ENCODE measurements at places on chromosomes 7 and 10.

GRCh38 chr10:89648074-89648473 is 3.0 kb upstream of the PANK1 start:
- no peak for DNase-seq

- DNase-seq = no peak
Measured at GRCh38 chr7:30700941-30701340, 18.7 kb upstream of the CRHR2 start.

GRCh38 chr10:77052593-77052992 is 585.0 kb downstream of the KCNMA1 start:
- DNase-seq = no peak

GRCh38 chr7:55565681-55566080 is 6.6 kb downstream of the VOPP1 start:
- DNase-seq = no peak

DNA sequence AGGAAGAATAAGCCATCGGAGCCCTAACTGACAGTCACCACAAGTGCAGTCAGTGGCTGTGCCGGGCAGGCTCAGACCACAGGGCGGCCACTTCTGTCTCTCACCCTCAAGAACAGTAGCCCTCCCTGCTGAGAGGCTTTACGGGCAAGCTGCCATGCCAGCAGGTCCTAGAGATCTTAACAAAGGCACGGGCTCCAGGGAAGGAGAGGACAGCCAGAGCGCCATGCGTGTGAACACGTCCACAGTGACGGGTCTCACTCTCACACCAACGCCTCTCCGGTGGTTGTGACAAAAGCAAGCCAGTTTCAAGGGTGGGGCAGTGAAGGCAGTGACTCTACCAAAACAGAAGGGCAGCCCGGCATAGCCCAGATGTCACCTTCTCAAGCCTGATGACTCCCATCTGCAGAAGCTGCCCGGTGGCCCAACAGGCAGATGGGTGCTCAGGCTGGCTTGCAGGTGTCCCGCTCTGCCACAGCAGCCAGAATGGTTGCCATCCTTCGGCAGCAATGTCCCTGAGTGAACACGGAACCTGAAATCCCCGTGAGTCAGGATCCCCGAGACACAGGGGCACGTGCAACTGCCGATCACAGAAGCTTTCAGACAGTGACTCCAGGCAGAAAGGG is 102.0 kb downstream of the FAM53B start:
- no peak for DNase-seq

- DNase-seq = no peak
Measured at GRCh38 chr10:88661018-88661417, 3.2 kb upstream of the LIPF start.

GRCh38 chr7:33876596-33877274 is 28.6 kb upstream of the BMPER start:
- no peak for DNase-seq

- DNase-seq = no peak
Measured at GRCh38 chr7:47301105-47301477, 280.8 kb downstream of the TNS3 start.

- DNase-seq = no peak
Measured at GRCh38 chr10:102593074-102593803, 51.0 kb upstream of the TRIM8 start.

DNA sequence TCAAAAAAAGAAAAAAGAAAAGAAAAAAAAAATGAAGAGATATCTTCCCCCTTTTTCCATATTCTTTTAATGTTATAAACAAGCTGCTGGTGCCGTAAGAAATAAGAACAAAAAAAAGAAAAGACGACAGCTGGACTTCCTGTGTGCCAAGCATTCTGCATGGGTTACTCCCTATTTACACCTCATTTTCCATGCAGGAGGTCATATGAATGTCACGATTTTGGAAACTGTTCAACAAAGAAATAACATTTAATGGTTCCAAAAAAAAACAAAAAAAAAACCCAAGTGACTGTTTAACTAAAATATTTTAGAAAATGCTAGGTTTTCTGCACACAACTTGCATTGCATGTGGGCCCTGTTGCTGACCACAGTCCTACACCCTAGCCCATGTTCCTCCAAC is 159.3 kb downstream of the TNS3 start:
- DNase-seq = no peak
